ENCODE measurements at places on chromosomes 16 and 17.

DNA sequence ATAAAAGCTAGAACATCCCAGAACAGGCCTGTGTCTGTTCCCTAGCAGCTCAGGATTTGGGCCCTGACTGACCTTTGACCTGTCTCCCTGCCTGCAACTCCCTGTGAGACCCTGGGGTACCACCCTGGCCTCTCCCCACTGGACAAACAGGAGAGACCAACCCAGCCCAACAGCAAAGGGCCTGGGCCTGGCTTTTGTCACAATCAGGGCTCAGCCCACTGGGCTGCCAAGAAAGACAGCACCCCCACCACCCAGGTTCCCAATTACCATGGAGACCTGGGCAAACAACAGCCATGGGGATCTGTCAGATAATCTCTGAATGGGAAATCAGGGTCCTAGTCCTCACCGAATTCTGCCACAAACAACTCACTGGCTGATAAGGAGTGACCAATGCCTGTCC lies 11.1 kb downstream of the PLLP start:
- no peak for DNase-seq

GRCh38 chr17:48357779-48358602 lies 72.0 kb downstream of the SKAP1 start:
- no peak for DNase-seq

DNA sequence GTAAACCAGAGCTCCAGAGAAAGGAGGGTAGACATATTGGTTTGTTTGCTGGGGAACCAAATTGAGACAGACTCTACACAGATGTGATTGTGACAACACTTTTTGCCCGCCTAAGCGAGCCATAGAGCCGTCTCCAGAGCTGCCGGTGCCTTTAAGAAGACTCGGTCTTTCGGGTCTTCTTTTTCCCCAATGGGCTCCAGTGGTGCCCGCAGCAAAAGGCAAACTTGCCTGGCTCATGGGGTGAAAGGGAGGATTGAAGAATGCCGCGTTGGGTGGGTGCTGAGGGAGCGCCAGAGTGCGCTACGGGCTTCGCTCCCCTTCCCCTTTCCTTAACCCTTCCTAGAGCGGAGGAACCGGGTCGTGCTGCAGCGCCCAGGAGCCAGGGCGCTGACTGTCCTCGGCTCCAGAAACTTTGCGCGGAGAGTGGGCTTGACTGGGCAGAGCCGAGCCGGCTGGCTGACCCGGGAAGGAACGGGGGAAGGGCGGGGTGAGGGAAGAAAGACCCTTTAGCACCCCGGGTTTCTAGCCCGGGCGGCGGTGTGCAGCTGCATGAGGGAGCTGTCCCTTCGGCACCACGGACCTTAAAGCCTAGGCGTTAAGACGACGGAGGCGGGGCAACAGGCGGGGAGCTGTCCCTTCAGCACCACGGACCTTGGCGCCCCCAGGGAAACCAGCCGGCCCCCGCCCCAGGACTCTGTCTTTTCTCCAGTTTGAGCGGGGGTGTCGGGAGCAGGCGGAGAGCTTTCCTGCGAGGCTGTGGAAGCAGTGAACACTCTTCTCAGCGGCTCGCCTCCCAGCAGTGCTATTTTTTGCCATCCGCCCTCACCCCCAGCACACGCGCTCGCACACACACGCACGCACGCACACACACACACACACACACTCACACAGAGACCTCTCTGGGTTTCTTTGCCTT lies at the start of gene CACNG3:
Gene CACNG3 (plus strand): TSS at position 880 of the 916 bp plus-strand sequence. CDS start 420 bp downstream, outside the sequence.
- DNase-seq = peak; percentile 43

DNA sequence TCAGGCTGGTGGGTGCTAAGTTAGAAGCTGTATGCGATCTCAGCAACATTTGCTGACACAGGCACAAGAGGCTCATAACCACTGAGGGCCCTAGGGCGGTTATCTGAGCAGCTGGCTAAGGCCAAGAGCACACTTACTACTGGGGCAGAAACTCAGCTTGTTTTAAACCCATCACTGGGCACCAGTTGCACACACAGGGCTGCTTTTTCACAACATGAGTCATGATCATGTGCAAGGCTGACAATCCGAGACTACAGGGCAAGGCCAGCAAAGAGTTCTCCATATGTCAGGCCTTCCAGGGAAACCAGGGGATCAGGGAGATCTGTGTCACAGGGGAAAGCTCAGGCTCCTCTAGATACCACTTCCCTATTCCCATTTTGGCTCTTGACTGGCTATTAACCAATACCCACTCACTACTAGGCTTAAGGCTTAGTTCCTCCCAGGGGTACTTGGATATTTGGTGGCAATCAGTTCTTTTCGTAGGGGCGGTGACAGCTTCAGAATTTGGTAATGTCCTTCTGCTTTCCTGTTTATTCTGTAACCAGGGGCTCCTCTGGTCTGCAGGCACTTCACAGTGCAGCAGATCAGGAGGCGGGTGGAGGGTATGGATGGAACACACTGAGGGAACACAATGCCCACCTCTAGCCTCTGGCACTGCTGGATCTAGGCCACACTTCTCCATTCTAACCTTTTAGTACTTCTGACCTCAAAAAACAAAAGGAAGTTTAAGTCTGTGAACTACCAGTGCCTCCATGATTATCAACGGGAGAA lies 44.9 kb upstream of the ERN1 start:
- DNase-seq = no peak

- DNase-seq = no peak
These were observed 166.4 kb downstream of the CCDC182 start for GRCh38 chr17:57578608-57579225.

DNA sequence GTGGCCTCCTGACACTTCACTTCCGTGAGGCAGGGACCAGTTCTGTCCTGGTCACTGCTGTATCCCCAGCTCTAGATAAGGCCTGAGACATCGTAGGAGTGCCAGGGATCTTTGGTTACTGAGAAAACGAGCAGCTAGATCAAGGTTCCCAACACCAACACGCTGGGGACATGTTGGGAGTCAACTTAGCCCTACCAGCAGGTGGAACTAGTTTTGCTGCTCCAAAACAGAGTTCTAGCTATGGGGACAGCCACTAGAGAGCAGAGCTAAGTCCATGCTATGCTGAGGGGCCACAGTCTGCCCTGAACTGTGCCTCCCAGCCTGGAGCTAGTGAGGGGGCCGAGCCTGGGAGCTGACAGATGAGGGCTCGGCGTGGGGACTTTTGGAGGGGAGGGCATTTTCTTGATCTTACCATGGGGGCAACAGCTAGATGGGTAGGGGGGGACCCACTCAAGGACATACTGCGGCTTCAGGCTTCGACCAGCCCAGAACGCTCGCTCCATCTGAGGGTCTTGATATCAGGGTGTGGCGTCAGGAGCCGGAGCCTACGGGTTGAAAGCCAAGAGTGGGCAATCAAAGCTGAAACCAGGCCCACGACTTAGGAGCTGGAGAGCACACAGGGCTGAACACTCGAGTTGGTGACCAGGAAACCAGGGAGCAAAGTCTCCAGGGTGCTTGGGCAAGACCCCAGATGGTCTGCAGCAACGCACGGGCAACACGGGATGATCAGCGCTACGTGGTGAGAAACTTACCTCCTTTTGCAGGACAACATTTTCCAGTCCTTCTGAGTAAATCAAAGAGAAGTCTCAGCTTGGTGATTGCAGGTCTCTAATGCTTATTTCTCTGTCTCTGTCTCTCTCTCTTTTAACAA lies 13.4 kb downstream of the SNX20 start:
- DNase-seq = no peak

DNA sequence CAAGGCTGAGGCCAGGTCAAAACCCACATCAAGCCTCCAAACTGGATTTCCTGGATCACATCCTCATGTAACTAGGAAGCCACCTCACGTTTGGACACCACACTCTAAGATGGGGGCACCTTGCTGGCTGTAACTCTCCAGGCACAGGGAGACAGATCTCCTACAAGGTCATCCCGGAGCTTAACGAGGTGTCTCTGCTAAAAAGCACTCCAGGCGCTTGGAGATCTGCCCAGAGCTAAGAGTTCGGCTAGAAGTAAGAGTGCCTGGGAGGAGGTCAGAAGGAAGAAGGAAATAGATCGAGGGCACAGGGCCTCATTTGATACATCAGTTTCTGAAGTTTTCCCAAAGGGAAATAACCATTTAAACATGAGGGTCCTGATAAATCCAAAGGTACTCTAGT lies 15.9 kb downstream of the PSMB3 start:
- DNase-seq = no peak

DNA sequence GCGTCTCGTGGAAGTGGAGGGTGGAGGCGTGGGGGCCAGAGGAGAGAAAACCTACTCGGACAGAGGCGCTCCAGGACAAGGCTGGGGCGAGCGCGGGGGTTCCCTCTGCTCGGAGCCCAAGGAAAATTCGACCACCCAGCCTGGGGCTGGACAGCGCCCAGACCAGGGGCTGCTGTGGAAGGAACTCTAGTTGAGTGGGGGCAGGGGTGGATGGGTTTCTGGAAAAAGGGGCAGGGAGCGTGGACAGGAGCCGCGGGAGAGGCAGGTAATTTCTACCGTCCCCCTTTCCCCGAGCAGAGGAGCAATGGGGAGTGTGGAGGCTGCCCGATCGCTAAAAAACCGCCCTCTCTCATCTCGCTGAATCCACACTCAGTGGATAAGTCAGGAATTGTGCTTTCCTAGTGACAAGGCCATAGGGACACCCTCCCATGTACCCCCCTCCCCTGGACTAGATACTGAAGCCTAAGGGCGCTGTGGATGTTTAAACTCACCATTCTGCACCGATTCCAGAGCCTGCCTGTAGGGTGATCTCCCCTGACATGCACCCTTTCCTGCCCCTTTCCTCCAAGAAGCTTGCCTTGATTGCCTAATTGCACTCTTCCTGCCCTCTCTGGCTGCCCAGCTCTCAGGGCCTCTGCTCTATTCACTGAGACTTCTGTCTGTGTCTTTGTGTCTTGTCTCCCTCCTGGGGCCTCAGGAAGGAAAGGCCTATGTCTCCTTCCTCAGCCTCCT lies 90.7 kb upstream of the TMEM97 start:
- DNase-seq = no peak

DNA sequence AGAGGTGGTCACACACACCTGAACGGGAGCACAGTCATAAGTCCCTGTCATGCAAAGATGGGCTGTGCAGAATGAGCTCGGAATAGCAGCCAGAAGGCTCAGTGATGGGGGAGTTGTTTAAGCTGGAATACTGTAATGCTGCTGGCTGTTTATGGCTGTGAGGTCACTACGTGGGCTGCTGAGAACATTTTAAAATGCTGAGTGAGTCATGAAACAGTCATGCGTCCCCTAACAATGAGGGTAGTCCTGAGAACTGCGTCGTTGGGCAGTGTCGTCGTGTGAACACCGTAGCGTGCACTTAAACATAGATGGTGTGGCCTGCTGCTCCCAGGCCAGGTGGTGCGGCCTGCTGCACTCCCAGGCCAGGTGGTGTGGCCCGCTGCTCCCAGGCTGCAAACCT lies 39.7 kb downstream of the TBCD start:
- DNase-seq = no peak

DNA sequence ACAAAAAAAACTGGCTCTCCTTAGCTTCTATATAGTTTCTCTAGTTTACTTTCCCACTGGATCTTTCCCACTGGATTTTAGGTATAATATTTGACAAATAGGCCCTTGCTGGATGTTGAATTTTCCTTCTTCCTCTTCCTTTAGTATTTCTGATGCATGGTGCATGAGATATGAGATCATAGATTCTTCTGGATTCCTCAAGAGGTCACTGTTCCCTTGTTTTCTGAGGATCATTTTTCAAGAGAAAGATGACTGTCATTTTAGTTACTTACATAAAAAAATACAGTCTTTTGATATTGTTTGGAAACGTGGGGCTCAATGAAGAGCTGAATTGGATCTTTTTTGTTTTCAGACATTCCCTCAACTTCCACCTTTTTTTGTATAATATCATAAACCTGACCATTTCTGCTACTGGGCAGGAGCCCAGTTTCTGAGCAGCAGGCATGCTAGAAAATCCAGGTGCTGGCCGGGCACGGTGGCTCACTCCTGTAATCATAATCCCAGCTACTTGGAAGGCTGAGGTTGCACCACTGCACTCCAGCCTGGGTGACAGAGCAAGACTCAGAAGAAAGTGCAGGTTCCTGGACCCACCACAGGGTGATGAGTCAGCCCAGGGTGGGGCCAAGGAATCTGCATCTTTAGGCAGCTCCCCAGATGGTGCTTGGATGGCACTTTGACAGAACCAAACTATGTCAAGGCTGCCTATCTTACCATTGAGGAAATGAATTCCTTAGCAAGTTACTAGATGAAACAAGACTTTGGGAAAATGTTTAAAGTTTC lies 70.3 kb downstream of the SDR42E1 start:
- no peak for DNase-seq

- DNase-seq = no peak
These were observed 10.5 kb upstream of the TEKT3 start for GRCh38 chr17:15351925-15352324.

DNA sequence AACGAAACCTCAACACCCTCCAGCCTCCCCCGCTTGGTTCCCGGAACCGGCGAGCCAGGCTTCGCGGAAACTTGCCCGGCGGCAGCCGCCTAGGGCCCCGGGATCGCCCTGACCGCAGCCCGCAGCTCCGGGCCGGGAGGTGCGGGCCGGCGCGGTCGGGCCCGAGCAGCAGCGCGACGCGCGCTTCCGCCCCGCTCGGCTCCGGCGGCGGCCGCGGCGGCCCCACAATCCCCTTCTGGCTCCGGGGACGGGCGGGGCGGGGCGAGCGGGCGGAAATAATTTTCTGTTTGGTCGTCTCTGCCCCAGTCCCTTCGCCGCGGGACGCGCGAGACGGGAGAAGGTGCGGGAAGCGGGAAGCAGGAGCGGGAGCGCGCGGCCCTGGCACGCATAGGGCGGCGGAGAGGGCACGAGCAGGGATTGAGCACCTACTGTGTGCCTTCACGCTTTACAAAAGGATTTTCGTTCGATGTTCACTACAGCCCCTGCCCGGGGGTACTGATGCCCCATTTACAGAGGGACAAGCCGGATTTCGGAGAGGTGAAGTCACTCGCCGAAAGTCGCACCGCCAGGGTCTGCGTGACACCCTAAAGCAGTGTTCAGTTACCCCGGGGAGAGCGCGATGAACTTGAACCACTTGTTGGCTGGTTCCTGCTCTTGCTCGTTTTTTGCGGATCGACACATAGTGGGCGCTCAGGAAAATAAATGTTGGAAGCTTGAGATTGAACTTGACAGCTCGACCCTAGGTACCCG lies 2.7 kb upstream of the MLLT6 start:
- DNase-seq = peak; percentile 92
